Occipital lobe (tissue), 3 donors: ENCODE measurements at places on chromosomes 2 and 18. TPM values are rescaled to one million over a fixed set of nuclear protein-coding genes. Genes with fewer than 3 reads are reported as not detected.

OBSL1 gene
- 39.9 TPM for total RNA-seq

IL36G gene
- total RNA-seq, result not detected

IL1R2 gene
- total RNA-seq, result not detected

GPR45 gene
- total RNA-seq, result 0.78 TPM

ITPRIPL1 gene
- total RNA-seq, result 7.5 TPM

LAMA1 gene
- total RNA-seq, result 15.1 TPM

USP37 gene
- total RNA-seq, result 38.7 TPM

BCL11A gene
- total RNA-seq, result 128 TPM

LYPD6 gene
- 14.3 TPM for total RNA-seq

FAM98A gene
- total RNA-seq, result 15.8 TPM

NPHP1 gene
- total RNA-seq, result 4.4 TPM

SKA1 gene
- total RNA-seq, result 2.3 TPM

SEMA4F gene
- total RNA-seq, result 15.3 TPM

CRACDL gene
- total RNA-seq, result 2.3 TPM

TWIST2 gene
- total RNA-seq, result 0.16 TPM

ELP2 gene
- total RNA-seq, result 217 TPM

RAB31 gene
- 27.6 TPM for total RNA-seq

PHLPP1 gene
- 22.6 TPM for total RNA-seq

ANKRD30B gene
- total RNA-seq, result 0.16 TPM

LINC00305 gene
- not detected for total RNA-seq

EPB41L3 gene
- 72.7 TPM for total RNA-seq

SLC14A1 gene
- total RNA-seq, result 4.1 TPM

SUMO1 gene
- total RNA-seq, result 172 TPM

CRYGC gene
- total RNA-seq, result not detected

GALNT1 gene
- total RNA-seq, result 87.8 TPM

GATA6 gene
- total RNA-seq, result 0.16 TPM

ANKRD62 gene
- 0.16 TPM for total RNA-seq

ARHGAP28 gene
- 21.2 TPM for total RNA-seq

ADI1 gene
- 15.4 TPM for total RNA-seq

CHRND gene
- total RNA-seq, result not detected

GKN2 gene
- not detected for total RNA-seq

MFF gene
- total RNA-seq, result 127 TPM

GKN1 gene
- total RNA-seq, result not detected

LIPG gene
- total RNA-seq, result 18.2 TPM

MEP1B gene
- 0.78 TPM for total RNA-seq

RUFY4 gene
- total RNA-seq, result 0.78 TPM

PRSS56 gene
- total RNA-seq, result not detected

PIEZO2 gene
- total RNA-seq, result 8.0 TPM

C1QL2 gene
- total RNA-seq, result 1.6 TPM

GREB1 gene
- total RNA-seq, result 1.4 TPM

CREG2 gene
- 4.8 TPM for total RNA-seq

UGT1A3 gene
- not detected for total RNA-seq

SCYGR4 gene
- total RNA-seq, result not detected

CROCC2 gene
- under 0.01 TPM for total RNA-seq

GCFC2 gene
- total RNA-seq, result 32.6 TPM

SPHKAP gene
- 21.2 TPM for total RNA-seq

PMAIP1 gene
- 1.4 TPM for total RNA-seq

HNMT gene
- total RNA-seq, result 159 TPM

UGT1A8 gene
- total RNA-seq, result not detected

PLGLB1 gene
- 6.2 TPM for total RNA-seq
